K562 (cell line): ENCODE measurements at places on chromosomes 12 and 14. TPM values are rescaled to one million over a fixed set of nuclear protein-coding genes. Genes with fewer than 3 reads are reported as not detected.

The ACVRL1 gene
- total RNA-seq = 1.3 and 1.4 TPM in 2 replicates

The OR4E2 gene
- not detected in 2 replicates for total RNA-seq

The LRRIQ1 gene
- not detected in 2 replicates for total RNA-seq

The SLC6A15 gene
- total RNA-seq = not detected in 2 replicates

The SMOC1 gene
- total RNA-seq = 0.04 TPM in 1 of 2 replicates, not detected in the other

The GARIN6 gene
- not detected in 2 replicates for total RNA-seq

The KLHL33 gene
- total RNA-seq = 0.02 TPM in 1 of 2 replicates, not detected in the other

The CARMIL3 gene
- 0.11 TPM in 1 of 2 replicates, not detected in the other for total RNA-seq

The SLC7A7 gene
- total RNA-seq = 0.36 and 0.60 TPM in 2 replicates

The FAM181A gene
- not detected in 2 replicates for total RNA-seq

The SLC38A4 gene
- 0.09 and 0.16 TPM in 2 replicates for total RNA-seq

The RNASE1 gene
- 6.4 and 6.8 TPM in 2 replicates for total RNA-seq

The NINJ2 gene
- 2.3 and 2.6 TPM in 2 replicates for total RNA-seq

The GPRC5A gene
- total RNA-seq = 0.64 and 0.78 TPM in 2 replicates

The KRT8 gene
- 364 and 392 TPM in 2 replicates for total RNA-seq

The OR6C2 gene
- total RNA-seq = not detected in 2 replicates

The CTSG gene
- total RNA-seq = not detected in 2 replicates

The NUP107 gene
- 149 and 161 TPM in 2 replicates for total RNA-seq

The DHH gene
- total RNA-seq = 2.2 and 2.3 TPM in 2 replicates

The EML5 gene
- total RNA-seq = 0.18 and 0.22 TPM in 2 replicates

The TDRD9 gene
- total RNA-seq = not detected in 2 replicates

The CD163L1 gene
- total RNA-seq = 1.2 and 1.3 TPM in 2 replicates

The CLEC4C gene
- total RNA-seq = not detected in 2 replicates

The SERPINA9 gene
- not detected in 2 replicates for total RNA-seq

The NFE2 gene
- total RNA-seq = 244 and 252 TPM in 2 replicates

The ARHGAP9 gene
- total RNA-seq = 5.9 and 6.0 TPM in 2 replicates

The ACOT2 gene
- total RNA-seq = 0.22 TPM in 1 of 2 replicates, not detected in the other

The KRT4 gene
- not detected in 2 replicates for total RNA-seq

The CLEC6A gene
- not detected in 2 replicates for total RNA-seq

The MDM2 gene
- total RNA-seq = 90.8 and 100 TPM in 2 replicates
